Right atrium auricular region (tissue), 2 donors: ENCODE measurements at places on chromosomes 5 and 9. TPM values are rescaled to one million over a fixed set of nuclear protein-coding genes. Genes with fewer than 3 reads are reported as not detected.
A peak's percentile ranks its signal among the peaks of the same experiment; 100 is the strongest.

DNA sequence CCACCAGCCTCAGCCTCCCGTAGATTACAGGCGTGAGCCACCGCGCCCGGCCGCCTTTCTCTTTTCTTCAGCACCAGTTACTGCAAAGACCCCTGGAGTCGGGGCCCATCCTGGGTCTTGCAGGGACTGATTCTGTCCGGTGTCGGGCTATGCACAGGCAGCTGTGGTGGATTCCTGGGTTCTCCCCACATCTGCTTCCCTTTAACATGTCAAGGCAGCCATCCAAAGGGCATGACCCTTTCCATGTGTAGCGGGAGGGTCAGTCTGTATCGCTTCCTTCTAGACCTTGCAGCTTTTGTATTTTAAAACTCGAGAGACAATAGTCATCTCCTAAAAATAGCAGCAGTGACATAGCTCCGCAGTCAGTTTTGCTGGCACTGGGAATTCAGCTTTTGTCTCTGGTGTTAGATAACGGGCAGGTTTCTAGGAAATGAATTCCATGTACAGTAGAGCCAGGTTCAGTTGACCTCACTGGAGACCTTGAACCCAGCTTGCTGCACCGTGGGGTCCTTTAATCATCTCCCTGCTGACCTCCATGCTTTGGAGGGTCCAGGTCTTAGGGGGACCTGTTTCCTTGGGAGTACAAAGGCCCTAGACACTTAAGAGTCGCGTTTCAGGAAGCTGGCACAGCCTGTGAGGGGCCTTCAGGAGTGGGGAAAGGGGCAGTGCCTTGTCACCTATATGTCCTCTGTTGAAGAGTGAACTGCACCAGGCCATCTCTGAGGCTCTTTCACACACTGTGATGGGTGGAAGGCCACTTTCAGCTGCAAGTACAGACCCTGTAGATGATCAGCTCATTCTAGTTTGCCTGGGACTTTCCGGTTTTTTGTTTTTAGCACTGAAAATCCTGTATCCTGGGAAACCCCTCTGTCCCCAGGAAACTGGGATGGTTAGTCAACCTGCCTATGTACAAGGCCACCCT is 13.8 kb downstream of the ANKRD33B start:
- peak overlapping the region; percentile 14 for H3K27ac ChIP-seq
- peak; percentile 67 for DNase-seq
- no peaks in the 10 kb centered on the region for H3K36me3 ChIP-seq
- peaks cover 17% of the 10 kb centered on the region for H3K4me1 ChIP-seq
- no peak overlapping the region for H3K4me3 ChIP-seq
- H3K27me3 ChIP-seq, result no peaks in the 10 kb centered on the region

DNA sequence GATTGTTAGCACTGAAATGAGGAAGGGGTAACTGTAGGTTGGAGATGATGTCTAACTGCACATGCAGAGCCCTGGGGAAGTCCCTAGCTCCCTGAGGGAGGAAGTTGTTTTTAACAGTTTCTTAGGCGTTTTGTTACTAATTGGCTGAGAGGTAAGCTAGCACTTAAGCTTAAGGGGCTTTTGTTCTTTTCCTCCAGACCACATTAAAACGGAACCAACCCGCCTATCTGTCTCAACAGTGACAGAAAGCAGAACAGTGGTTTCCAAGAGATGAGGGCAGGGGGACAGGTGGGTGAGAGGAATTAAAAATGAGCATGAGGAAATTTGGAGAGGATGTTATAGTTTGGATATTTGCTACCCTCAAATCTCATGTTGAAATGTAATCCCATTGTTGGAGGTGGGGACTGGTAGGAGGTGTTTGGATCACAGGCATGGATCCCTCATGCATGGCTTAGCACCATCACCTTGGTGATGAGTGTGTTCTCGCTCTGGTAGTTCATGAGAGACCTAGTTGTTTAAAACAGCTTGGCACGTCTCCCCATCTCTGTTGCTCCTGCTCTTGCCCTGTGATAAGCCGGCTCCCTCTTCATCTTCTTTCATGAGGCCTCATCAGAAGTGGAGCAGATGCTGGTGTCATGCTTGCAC is 38.9 kb downstream of the LYRM7 start:
- no peak overlapping the region for H3K4me3 ChIP-seq
- no peaks in the 10 kb centered on the region for H3K36me3 ChIP-seq
- H3K27me3 ChIP-seq, result no peaks in the 10 kb centered on the region
- H3K27ac ChIP-seq, result no peak overlapping the region
- no peak for DNase-seq
- H3K4me1 ChIP-seq, result no peaks in the 10 kb centered on the region

GRCh38 chr5:14061106-14061505 is 82.0 kb upstream of the TRIO start:
- H3K27me3 ChIP-seq, result no peaks in the 10 kb centered on the region
- H3K27ac ChIP-seq, result no peak overlapping the region
- DNase-seq, result no peak
- H3K4me1 ChIP-seq, result no peaks in the 10 kb centered on the region
- no peak overlapping the region for H3K4me3 ChIP-seq
- H3K36me3 ChIP-seq, result no peaks in the 10 kb centered on the region

DNA sequence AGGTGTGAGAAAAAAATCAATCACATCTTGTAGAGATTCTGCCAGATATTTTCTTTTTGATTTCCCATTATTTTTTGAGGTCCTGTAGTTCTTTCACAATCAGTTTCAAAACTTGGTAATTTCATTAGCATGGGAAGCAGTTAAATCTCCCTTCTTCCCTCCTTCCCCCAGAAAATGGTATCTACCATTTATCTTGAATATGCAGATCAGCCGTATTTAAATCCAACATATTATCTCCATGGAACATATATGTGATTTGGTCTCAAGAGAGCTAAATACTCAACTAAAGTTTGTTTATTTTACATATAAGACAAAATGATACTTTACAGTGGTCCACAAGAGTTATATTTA is 1034.8 kb downstream of the CDH12 start:
- no peaks in the 10 kb centered on the region for H3K36me3 ChIP-seq
- no peak overlapping the region for H3K27ac ChIP-seq
- H3K27me3 ChIP-seq, result no peaks in the 10 kb centered on the region

DNA sequence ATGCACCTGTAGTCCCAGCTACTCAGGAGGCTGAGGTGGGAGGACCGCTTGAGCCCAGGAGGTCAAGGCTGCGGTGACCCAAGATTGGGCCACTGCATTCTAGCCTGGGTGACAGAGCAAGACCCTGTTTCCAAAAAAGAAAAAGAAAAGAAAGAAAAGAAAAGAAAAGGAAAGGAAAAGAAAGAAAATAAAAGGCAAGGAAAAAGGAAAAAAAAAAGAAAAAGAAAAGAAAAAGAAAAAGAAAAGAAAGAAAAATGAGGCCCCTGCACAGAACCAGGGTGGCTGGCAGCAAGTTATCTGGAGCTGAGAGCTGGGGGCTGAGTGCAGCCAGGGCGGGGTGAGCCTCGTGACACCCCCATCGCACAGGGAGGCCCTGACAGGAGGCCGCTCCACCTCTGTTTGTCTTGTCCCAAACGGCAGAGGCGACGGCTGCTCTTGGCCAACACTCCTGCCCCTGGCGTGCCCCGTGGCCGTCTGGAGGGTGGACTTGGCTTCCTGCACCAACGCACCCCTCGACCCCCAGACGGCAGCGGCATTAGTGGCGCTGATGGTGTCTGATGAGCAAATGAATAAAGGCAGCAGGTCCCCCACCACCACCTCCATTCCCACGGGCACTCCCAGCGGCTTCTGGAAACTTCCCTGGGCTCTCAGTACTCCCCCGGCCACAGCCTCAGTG is 16.7 kb downstream of the EXD3 start:
- peak overlapping the region; percentile 29 for H3K27ac ChIP-seq
- no peak for DNase-seq

DNA sequence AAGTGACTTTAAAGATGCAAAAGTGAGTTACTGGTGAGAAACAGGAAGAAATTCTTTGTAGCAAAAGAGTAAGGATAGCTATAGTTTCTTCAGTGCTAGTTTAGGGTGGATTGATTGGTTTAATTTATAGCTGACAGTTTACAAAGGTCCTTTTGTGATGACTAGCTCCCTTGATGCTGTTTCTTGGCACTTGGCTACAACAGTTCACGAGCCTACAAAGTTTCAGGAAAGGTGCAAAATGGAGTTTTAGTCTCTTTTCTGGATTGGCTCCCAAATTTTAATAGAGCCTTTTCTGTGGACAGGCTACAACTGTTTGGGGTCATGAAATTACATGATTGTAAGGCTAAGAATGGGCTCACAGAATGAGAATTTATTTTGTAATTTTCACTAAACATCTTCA is 40.9 kb upstream of the BNIP1 start:
- H3K4me1 ChIP-seq, result peaks cover 6% of the 10 kb centered on the region
- no peak overlapping the region for H3K4me3 ChIP-seq
- H3K27me3 ChIP-seq, result no peaks in the 10 kb centered on the region
- no peak for DNase-seq

DNA sequence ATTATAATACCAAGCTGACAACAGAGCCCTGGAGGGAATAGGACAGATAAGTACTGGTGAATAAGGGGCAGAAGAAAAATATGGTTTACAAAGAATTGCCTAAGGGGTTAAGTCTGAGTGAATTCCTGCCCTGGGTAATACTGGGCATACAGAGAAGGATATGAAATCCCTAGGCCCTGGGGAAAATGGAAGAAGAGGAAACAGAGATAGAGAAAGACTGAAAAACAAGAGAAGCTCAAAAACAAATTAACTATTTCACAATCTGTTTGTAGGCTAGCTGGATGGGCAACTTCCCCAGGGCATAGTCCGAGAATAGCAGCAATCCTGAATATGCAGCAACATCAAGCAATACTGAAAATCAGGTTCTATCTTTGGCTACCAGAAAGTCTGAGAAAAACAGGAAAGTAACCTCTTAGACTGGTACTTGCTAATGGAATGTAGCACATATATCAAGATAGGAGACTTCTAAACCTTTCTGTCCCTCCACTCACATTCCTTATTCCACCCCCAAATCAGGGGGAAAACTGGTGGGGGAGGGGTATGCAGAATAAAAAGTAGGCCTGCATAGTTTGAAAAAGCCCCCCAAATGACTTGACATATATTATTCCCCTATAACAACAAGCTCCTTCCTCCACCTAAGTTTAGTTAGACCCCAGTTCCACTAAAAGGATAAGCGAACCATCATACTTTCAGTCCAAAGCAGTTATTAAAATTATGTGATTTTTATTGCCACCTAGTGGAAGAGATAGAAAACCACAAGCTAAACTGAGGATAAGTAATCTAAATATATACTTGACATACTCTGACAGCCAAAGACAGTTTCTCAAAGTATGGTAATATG is 20.6 kb downstream of the SLC38A9 start:
- H3K4me3 ChIP-seq, result no peak overlapping the region
- DNase-seq, result no peak
- H3K36me3 ChIP-seq, result no peaks in the 10 kb centered on the region
- no peaks in the 10 kb centered on the region for H3K27me3 ChIP-seq
- peak overlapping the region; percentile 29 for H3K27ac ChIP-seq

DNA sequence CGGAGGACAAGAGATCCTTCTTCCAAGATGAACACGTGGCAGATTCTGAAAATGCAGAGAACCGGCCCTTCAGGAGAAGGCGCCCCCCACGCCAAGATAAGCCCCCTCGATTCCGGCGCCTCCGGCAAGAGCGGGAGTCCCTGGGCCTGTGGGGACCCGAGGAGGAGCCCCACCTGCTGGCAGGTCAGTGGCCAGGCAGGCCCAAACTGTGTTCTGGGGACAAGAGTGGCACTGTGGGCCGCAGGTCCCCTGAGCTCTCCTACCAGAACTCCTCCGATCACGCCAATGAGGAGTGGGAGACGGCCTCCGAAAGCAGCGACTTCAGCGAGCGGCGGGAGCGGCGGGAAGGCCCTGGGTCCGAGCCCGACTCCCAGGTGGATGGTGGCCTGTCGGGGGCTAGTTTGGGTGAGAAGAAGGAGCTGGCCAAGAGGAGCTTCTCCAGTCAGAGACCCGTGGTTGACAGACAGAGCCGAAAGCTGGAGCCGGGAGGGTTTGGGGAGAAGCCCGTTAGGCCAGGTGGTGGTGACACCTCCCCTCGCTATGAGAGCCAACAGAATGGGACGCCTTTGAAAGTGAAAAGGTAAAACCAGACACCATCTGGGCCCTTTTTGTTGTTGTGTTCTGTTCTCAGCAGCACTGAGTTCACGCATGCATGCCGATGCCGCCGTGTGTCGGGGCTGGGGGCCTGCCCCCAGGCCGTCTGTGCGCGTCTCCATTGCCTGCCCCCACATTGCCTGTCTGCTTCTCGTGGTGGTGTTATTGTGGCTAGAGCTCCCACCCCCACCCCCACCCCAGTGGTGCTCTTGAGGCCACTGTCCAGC is 26.6 kb upstream of the POMT1 start:
- DNase-seq, result no peak
- H3K27me3 ChIP-seq, result no peaks in the 10 kb centered on the region
- peak overlapping the region; percentile 73 for H3K27ac ChIP-seq
- no peaks in the 10 kb centered on the region for H3K4me1 ChIP-seq
- peaks cover 99% of the 10 kb centered on the region for H3K36me3 ChIP-seq
- H3K4me3 ChIP-seq, result no peak overlapping the region

DNA sequence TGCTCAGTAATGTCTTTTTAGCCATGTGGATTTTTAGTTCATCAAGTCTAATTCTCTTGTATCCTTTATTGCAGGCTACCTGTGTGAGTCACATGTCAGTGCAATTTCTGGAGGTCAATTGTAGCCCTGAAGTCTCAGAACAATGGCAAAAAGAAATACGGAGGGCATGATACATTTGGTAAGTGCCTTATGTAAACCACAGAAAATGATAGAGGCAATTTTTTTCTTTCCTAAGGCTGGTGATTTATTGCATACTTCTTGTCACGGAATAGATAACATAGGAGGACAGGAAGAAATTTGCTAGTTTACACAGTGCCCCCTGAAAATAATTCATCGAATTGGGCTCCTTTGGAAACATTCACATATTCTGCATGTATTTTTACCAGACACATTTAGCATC is 235.9 kb downstream of the DMRTA1 start:
- H3K36me3 ChIP-seq, result no peaks in the 10 kb centered on the region
- H3K27ac ChIP-seq, result no peak overlapping the region
- H3K27me3 ChIP-seq, result no peaks in the 10 kb centered on the region
- H3K4me3 ChIP-seq, result no peak overlapping the region
- DNase-seq, result no peak

GRCh38 chr5:150510460-150511263 is 2.7 kb downstream of the NDST1 start:
- H3K4me3 ChIP-seq, result no peak overlapping the region
- peak overlapping the region; percentile 74 for H3K27ac ChIP-seq
- H3K4me1 ChIP-seq, result no peaks in the 10 kb centered on the region
- no peak for DNase-seq

- no peak overlapping the region for H3K4me3 ChIP-seq
- H3K27ac ChIP-seq, result peak overlapping the region; percentile 78
- DNase-seq, result no peak
- peaks cover 19% of the 10 kb centered on the region for H3K36me3 ChIP-seq
Measured at GRCh38 chr5:173228107-173228506, 6.9 kb downstream of the NKX2-5 start.

- H3K27me3 ChIP-seq, result peaks cover 5% of the 10 kb centered on the region
- peak; percentile 59 for DNase-seq
- H3K27ac ChIP-seq, result peak overlapping the region; percentile 85
- no peaks in the 10 kb centered on the region for H3K4me1 ChIP-seq
- peak overlapping the region; percentile 51 for H3K4me3 ChIP-seq
Measured at GRCh38 chr9:84670138-84671041, 861 bp downstream of the NTRK2 start.

Gene SLC46A2
- not detected for total RNA-seq

Gene FAM78A
- 55.3 TPM for total RNA-seq

Gene SPINK6
- not detected for total RNA-seq

Gene FOXD4
- total RNA-seq, result not detected

Gene ELL2
- total RNA-seq, result 29.1 TPM

Gene PSAT1
- 0.78 TPM for total RNA-seq
